ENCODE measurements at places on chromosomes 12 and 14.

DNA sequence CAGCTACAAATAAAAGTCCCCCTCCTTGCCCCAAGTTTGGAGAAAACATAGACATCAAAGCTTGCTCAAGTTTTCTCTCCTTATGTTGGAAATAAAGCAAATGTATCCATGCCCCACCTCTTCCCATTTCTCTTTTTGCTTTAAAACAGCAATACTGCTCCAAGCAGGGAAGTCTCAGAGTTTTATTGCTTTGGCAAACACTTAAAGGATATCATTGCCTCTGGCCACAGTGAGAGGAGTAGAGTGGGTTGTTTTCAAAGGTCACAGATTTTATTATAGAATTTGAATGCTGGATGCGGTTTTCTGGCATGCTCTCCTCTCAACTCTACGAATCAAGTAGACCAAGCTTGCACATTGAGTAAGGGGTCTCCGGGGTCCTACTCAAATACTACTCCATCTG lies 149.7 kb downstream of the TTC7B start:
- DNase-seq = no peak

DNA sequence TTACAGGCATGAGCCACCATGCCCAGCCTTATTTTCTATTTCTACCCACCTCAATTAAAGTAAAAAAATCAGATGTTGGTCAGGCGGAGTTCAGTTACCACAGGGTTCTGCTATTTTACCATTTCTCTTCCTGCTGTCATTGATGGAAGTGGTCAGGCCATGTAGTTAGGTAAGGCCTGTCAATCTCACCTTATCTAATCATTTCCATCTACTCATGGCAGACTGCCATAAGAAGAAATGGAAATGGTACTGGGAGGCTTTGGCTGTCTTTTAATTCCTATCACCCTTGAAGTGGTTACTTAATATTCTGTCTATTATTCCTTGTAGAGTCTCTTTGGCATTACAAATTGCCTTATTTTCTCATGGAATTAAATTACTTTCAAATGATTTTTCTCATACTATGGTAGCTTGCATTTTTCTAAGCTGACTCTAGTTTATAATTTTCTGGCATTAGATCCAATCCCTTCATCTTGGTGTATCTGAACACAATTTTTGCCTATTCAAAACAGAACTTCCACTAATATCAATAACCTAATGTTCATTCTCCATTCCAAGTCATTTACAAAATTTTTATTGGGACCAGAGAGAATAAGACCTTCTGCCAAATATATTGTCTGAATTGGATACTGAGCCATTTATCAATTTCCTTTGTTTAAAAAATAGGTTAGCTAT lies 198.7 kb downstream of the DACT1 start:
- DNase-seq = no peak

- DNase-seq = no peak
Observed at GRCh38 chr12:15632708-15633107, 156.5 kb downstream of the EPS8 start.

- no peak for DNase-seq
Observed at GRCh38 chr14:71238835-71239234, 331.6 kb downstream of the PCNX1 start.

DNA sequence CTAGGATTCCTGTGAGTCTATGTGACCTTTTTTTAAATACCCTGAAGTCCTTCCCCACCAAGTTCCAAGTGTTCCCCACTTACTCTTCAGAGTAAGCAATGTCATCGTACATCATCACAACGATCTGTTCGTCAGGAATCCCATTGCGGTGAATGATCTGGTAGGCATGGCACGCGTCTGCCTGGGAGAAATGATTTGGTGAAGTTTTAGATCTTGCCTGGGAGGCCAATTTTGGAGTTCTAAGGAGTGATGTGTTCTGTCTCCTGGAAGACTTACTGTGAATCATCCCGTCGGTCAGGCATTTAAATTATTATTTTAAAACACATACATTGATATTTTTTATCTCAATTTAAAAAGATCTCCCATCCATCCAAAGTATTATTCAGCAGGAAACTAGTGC lies 29.8 kb downstream of the LGMN start:
- DNase-seq = no peak

GRCh38 chr12:54991161-54991990 lies 6.8 kb upstream of the TESPA1 start:
- no peak for DNase-seq

DNA sequence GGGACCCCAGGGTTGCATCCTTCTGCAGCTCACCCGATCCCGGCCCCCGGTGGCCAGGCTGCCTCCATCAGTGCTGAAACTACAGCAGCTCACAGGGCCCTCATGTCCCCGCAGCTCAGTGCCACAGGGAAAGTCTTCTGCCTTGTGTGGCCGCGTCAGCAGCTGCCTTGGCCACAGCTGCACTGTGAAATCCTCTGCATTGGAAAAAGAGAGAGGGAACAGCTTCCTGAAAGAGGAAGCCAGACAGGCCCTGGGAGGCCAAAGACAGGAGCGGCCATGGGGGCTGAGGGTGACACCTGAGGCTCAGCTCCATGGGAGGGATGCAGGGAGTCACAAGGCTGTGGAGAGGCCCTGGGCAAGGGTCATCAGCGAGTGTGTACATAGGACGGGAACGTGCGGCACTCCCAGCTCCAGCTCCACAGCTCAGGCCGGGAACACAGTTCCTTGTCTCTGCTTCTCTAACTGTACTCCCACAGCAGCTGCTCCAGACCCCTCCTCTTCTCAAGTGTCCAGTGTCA lies 32.7 kb downstream of the PARP2 start:
- DNase-seq = no peak

DNA sequence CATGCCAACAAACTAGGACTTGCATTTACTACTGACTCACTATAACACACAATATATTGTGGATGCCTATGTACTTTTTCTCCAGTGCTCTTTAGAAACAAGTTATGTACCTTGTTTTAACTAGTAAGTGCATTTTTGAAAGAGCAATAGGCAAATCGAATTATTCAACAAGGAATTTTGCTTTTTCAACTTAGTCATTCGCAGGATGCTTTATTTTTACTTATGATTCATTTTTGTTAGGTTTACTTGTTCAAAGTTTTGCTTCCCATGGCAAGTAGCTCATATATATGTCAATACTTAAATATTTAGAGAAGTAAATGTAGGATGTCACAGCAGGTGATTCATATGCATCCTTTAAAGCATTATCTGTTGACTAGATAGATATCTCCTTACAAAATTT lies 149.8 kb downstream of the PELI2 start:
- no peak for DNase-seq

DNA sequence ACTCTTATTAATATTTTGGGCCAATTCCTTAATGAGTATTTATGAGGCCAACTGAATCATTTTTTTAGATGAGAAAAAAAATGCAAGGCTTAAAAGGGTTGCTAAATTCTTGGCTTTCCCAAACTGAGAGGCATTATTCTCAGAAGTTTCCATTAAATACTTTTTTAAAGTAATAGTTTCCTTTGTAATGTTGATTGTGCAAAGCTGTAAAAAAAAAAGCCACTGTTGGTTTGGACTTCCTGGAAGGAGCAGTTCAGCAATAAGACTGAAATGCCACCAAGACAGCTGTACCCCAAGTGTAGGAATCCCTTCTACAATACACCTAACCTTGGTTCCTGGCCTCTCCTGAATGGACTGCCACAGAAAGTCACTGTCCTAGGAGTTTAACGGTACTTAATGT lies 231.3 kb downstream of the MON2 start:
- no peak for DNase-seq

GRCh38 chr14:105023144-105023543 lies 2.3 kb upstream of the CDCA4 start:
- DNase-seq = no peak

DNA sequence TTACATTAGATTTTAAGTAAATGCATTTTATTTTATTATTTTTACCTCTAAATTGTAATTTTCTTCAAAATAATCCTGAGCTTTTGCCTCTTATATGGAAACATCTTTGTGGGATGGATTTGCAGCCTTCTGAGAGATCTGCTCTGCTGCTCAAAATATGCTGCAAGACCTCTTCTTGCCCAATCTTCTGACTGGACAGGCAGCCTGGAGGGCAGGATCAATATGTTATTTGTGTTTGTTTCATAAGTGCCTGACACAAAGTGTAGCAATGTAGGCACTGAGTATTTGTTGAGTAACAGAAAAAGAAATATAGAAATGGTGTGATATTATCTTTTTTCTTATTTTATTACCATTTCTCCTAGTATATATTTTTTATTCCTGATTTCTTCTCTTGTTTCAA lies 1106.9 kb downstream of the TMTC2 start:
- no peak for DNase-seq

- DNase-seq = no peak
Observed at GRCh38 chr12:38555620-38556591, 239.3 kb downstream of the ALG10B start.

DNA sequence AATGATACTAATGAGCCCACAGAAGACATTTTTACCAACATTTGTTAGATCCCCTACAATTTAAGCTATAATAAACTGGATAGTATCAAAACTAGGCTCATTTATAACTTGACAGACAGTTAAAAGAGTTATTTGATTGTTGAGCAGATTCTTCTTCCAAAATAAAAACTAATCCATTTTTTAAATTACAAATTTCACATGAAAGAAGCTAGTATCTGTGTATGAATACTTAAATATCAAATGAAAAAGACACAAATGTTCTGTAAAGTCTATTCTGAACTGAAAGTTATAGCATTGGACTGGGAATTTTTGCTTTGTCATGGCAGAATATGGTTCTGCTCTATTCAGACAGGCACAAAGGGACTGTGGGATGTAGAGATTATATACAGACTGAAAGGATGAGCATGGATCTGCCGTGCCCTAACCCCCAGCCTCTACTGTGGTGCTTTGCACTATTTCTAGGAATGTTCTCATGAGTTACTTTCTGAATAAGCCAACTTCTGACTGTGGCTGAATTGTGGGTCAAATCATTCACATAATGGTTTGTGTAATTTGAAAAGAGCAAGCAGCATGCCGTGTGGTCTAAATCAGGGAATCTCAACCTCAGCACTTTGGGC lies 352.7 kb downstream of the KCNH5 start:
- DNase-seq = no peak

DNA sequence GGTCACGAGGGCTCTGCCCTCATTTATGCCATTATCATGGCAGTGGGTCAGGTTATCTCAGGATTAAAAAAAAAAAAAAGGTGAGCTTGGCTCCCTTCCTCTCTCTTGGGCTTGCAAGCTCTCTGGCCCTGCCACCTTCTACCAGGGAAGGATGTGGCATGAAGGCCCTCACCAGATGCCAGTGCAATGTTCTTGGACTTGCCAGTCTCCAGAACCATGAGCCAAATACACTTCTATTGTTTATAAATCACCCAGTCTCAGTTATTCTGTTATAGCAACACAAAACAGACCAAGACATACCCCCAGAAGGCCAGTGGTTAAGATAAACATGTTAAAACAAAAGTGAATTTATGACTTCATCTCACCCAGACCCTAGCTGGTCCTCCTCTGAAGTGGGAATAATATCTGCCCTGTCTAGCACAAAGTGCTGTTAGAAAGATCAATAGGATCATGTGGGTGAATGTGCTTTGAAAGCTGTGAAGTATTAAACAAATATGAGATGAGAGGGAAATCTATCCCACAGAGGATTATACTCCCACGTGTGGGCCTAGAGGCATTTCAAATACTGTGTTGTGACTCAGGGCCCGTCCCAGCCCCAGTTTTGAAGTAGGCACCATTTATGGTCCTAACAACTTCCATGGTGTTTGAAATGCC lies 88.6 kb downstream of the NINJ2 start:
- no peak for DNase-seq

GRCh38 chr12:56010111-56010570 lies 10.7 kb upstream of the IKZF4 start:
- DNase-seq = no peak

DNA sequence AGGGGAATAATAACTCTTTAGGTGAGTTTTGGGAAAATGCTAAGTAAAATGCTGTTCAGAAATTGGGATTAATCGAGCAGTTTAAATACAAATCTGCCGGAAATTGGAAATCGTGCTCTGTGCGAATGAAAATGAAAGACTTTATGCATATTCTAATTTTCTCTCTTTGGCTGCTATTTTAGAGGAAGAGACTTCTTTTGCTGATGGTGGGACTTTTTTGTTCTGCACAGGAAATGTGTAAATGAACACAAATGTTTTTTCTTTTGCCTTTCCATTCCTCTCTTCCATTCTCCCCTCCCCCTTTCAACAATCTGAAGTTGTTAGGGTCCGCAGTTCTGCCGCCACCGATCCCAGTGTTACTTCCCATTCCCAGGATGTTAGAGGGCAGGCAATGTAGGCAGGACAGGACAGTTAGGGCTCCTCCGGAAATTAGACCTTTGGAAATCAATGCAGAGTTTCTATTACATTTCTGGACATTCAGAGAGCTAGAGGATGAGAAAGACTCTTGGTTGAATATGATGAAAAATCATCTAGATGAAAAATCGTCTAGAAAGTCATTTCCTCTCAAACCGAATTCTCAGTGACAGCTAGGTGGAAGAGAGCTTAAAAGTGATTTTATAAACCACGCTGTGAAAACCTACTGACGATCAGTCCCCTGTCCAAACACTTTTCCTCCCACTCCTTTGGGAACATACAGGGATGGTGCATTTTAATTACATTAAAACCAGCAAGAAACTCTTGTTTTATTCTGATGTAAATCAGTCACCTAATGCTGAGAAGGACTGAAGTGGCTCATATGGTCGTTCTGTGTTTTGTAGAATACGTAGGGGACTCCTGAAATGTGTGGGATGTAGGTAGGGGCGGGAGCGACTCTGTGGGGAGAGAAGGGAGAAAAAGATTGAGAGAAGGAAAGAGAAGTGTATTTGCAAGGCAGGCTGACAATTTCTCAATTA lies 17.8 kb downstream of the FOXG1 start:
- no peak for DNase-seq

DNA sequence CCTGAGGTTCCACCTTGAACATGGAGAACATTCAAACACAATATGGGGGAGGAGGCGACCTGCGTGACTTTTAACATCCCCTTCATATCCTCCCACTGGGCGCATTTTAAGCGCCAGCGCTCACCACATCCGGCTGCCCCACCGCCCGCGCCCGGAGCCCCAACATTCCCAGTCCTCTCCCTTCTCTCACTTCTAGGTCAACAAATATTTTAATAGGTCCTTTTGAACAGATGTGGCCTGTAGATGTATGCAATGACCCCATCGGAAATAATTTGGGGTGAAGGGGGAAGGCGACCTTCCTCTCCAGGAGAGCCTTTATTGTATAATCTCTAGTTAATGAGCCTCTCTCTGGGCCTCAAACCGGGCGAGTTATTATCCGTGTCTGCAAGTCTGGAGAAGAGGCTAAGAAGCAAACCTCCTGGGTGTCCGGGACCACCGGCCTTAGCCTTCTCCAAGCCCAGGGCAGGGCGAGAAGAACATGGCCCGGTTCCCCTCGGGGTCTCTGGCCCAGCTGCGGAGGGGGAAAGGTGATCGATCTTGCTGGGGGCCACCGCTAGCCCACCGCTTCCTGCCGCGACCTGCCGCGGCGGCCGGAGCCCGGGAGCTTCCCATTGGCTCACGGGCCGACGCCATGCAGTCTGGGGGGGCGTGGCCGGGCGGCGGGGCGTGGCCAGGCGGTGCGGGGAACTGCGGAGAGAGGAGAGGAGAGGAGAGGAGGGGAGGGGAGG lies 83.2 kb upstream of the HMGA2 start:
- peak; percentile 82 for DNase-seq

- no peak for DNase-seq
Observed at GRCh38 chr14:43706900-43707299, 800.2 kb downstream of the FSCB start.

GRCh38 chr12:130574402-130574801 lies 141.7 kb downstream of the RIMBP2 start:
- no peak for DNase-seq

Data from SW 1271 (cell line).